ENCODE measurements at places on chromosomes 1 and 21. TPM values are rescaled to one million over a fixed set of nuclear protein-coding genes. Genes with fewer than 3 reads are reported as not detected.

- H3K27me3 ChIP-seq: no peaks in the 10 kb centered on the region
- H3K4me1 ChIP-seq: no peaks in the 10 kb centered on the region
- H3K36me3 ChIP-seq: no peaks in the 10 kb centered on the region
- DNase-seq: no peak
- no peak overlapping the region for H3K4me3 ChIP-seq
Observed at GRCh38 chr21:35032474-35033263, 16.4 kb downstream of the RUNX1 start.

MR1 gene
- 25.7 TPM for total RNA-seq

DNA sequence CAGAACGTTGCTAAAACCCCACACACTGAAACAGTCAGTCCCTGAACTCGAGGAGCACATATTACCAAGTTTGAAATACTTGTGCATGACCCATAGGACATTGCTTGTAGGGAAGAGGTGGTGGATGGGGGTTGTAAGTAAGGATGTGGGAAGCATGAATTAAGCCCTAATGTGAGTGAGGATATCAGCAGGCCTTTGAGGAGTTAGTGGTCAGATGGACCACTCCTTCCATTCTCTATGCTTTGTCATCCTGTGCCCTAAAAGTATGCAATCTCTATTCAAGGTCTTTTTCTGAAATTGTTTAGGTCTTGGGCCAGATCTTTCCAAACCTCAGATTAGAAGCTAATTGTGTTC, 70.9 kb upstream of the SAMSN1 start:
- no peak overlapping the region for H3K4me3 ChIP-seq
- H3K36me3 ChIP-seq: no peaks in the 10 kb centered on the region
- no peak overlapping the region for H3K27ac ChIP-seq

DNA sequence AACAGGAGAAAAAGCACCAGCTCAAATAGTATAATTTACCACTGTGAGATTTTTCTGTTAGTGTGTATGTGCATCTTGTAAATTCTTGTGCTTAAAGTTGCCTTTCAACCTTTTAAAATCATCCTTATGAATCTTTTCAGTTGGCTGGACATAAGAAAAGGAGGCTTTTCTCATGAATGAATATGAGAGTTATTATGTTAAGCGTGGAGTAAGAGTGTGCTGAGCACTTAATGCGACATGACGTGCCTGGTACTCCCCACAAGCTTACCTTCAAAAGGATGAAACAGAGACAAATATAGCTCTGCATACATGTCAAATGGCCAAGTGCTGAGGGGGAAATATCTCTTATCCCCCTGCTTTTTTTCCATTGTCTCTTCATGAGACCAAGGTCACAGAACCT, 85.3 kb upstream of the ADGRL2 start:
- no peaks in the 10 kb centered on the region for H3K4me1 ChIP-seq
- H3K27me3 ChIP-seq: no peaks in the 10 kb centered on the region
- DNase-seq: no peak
- no peak overlapping the region for H3K4me3 ChIP-seq
- no peak overlapping the region for H3K27ac ChIP-seq

DNA sequence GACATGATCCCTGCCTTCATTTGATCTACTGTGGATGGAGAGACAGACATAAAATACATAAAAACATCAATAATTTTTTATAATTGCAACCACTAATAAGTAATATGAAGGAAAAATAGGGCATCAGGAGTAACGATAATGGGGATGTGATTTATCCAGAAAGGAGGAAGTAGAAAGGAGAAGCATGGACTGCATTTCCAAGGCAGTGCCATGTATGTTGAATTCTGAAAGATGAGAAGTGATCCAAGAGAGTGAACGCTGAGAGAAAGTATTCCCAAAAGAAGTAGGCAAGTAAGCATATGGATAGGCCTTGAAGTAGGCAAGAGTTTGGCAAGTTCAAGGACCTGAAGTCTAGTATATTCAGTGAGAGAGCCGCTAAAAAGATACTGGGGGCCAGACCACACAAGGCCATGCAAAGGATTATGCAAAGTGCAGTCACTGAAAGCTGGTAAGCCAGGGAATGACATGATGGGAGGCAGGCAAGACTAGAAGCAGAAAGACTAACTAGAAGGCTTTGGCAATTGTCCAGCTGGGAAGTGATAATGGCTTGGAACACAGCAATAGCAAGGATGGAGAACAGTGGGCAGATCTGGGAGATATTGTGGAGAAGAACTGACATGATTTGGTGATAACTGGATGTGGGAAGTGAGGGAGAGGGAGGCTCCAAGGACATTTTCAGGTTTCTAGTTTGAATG, 85.9 kb downstream of the TM2D1 start:
- H3K36me3 ChIP-seq: no peaks in the 10 kb centered on the region
- H3K27me3 ChIP-seq: no peaks in the 10 kb centered on the region
- peak overlapping the region; percentile 79 for H3K27ac ChIP-seq

GRCh38 chr1:121516234-121516967, 331.6 kb downstream of the SRGAP2C start:
- no peak overlapping the region for H3K4me3 ChIP-seq
- peaks cover 20% of the 10 kb centered on the region for H3K27me3 ChIP-seq
- H3K27ac ChIP-seq: no peak overlapping the region
- DNase-seq: peak; percentile 28
- no peaks in the 10 kb centered on the region for H3K4me1 ChIP-seq

- no peaks in the 10 kb centered on the region for H3K4me1 ChIP-seq
- peak; percentile 50 for DNase-seq
- H3K27ac ChIP-seq: no peak overlapping the region
- H3K36me3 ChIP-seq: no peaks in the 10 kb centered on the region
- H3K27me3 ChIP-seq: no peaks in the 10 kb centered on the region
- H3K4me3 ChIP-seq: no peak overlapping the region
Observed at GRCh38 chr1:31432592-31433395, 19.8 kb downstream of the SERINC2 start.

SLC2A5 gene
- 1.1 TPM for total RNA-seq

- no peaks in the 10 kb centered on the region for H3K27me3 ChIP-seq
- H3K4me3 ChIP-seq: no peak overlapping the region
- H3K27ac ChIP-seq: no peak overlapping the region
- H3K4me1 ChIP-seq: no peaks in the 10 kb centered on the region
- DNase-seq: no peak
Observed at GRCh38 chr1:85290826-85291225, 14.4 kb upstream of the BCL10 start.

DNA sequence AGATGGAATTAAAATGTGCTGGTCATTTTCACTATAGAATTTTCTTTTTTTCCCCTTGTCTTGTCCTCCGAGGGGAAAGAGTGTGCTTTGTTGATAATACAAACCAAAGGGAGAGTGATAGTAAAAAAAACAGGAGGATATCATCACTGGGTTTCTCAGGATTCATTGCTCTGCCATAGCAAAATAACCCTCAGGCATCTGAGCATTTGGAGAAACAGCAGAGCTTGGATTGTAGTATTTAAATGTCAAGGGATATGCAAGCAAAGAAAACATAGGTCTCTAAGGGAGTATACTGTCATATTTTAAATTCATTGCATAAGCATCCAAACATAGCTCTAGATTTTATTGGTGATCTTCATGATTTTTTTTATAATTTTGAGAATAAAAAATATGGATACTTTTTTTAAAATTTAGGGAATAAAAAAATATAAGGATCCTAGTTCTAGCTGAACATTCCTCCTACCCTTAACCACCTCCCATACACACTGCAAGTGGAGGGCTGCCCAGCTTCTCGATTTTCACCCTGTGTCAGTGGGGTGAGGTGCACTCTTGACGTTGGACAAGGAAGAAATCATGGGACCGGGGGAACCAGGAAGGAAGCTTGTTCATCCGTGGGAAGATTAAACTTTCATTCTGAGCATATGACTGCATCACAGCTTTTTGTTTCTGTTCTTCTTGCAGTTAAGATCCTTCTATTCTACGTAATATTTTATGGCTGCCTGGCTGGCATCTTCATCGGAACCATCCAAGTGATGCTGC, 4.4 kb downstream of the ATP1B1 start:
- no peak overlapping the region for H3K4me3 ChIP-seq
- no peak for DNase-seq
- H3K4me1 ChIP-seq: peaks cover 69% of the 10 kb centered on the region
- no peaks in the 10 kb centered on the region for H3K27me3 ChIP-seq
- no peaks in the 10 kb centered on the region for H3K36me3 ChIP-seq

DNA sequence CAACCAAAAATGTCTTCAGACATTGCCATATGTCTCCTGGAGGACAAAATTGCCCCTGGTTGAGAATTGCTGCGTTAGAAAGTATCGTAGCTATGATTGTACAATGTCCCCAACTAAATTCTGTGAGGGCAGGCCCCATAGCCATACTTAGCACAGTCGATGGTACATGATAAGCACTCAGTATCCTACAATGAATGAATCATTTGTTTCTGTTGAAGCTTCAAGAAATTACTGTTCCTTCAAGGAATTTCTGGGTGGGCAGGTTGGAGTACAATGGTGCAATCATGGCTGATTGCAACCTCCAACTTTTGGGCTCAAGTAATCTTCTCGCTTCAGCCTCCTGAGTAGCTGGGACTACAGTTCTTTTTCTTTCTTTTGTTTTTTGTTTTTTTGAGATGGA, 4.7 kb downstream of the CAP1 start:
- no peak overlapping the region for H3K4me3 ChIP-seq
- H3K27ac ChIP-seq: no peak overlapping the region
- DNase-seq: no peak
- no peaks in the 10 kb centered on the region for H3K27me3 ChIP-seq
- peaks cover 9% of the 10 kb centered on the region for H3K4me1 ChIP-seq

NUAK2 gene
- total RNA-seq: 9.9 TPM

- no peaks in the 10 kb centered on the region for H3K27me3 ChIP-seq
- peak overlapping the region; percentile 86 for H3K27ac ChIP-seq
- H3K4me3 ChIP-seq: peak overlapping the region; percentile 4
- no peaks in the 10 kb centered on the region for H3K36me3 ChIP-seq
Observed at GRCh38 chr21:42666023-42666747, 12.8 kb downstream of the PDE9A start.

- no peaks in the 10 kb centered on the region for H3K27me3 ChIP-seq
- DNase-seq: no peak
- H3K4me3 ChIP-seq: no peak overlapping the region
Observed at GRCh38 chr1:156001662-156002171, 19.0 kb downstream of the SSR2 start.

Data from adrenal gland (tissue), 19 donors.